Calu3 (cell line): ENCODE measurements at places on chromosomes 2 and 18.

- no peak for DNase-seq
Observed at GRCh38 chr18:47594621-47595086, 335.8 kb downstream of the SMAD2 start.

GRCh38 chr18:45734505-45734904, 10.5 kb downstream of the SLC14A1 start:
- DNase-seq = no peak

DNA sequence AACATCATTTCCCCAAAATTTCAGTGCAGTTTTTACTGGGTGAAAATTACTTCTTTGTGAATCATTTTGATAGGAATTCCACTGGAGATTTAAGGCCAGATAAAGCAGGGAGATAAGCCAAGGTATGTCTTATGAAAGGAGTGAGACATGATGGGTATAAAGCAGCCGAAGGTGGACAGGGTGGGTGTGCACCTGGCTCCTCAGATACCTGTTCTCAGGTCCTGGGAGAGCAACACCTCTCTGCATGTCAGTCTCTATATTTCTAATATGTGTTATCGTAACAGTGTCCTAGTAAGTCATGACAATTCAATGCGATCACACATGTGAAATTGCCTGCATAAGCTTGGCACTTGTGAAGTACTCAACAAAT, 768.8 kb downstream of the RNF144A start:
- no peak for DNase-seq

- DNase-seq = no peak
Observed at GRCh38 chr2:159558479-159558878, 57.9 kb downstream of the BAZ2B start.

- no peak for DNase-seq
Observed at GRCh38 chr2:136798766-136799165, 33.4 kb downstream of the THSD7B start.

- DNase-seq = peak; percentile 76
Observed at GRCh38 chr18:47754311-47755101, 176.0 kb downstream of the SMAD2 start.

- no peak for DNase-seq
Observed at GRCh38 chr2:13996527-13996926, 636.0 kb upstream of the LRATD1 start.

- peak; percentile 53 for DNase-seq
Observed at GRCh38 chr2:64799592-64800252, 146.0 kb upstream of the SERTAD2 start.

- DNase-seq = no peak
Observed at GRCh38 chr2:17208511-17208910, 309.7 kb downstream of the RAD51AP2 start.

- DNase-seq = no peak
Observed at GRCh38 chr2:160963957-160964356, 196.3 kb upstream of the TANK start.

DNA sequence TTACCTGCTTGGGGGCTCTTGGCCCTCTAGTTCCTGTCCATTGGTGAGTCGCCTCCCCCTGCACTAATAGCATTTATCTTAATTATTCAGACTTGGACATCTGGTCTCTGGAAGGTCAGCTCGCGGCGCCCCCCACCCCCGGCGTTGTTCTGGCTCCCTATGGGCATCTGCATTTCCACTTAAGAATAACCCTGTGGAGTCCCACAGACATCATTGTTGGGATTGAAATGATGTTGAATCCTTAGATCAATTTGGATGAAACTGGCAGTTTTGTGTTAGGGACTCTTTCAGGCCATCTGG, 313.8 kb upstream of the HS6ST1 start:
- DNase-seq = no peak

GRCh38 chr2:170813611-170814532, 2.8 kb upstream of the GAD1 start:
- peak; percentile 46 for DNase-seq

GRCh38 chr2:20025065-20025786, 12.8 kb upstream of the MATN3 start:
- no peak for DNase-seq

- no peak for DNase-seq
Observed at GRCh38 chr2:47266939-47267710, 112.0 kb upstream of the STPG4 start.

DNA sequence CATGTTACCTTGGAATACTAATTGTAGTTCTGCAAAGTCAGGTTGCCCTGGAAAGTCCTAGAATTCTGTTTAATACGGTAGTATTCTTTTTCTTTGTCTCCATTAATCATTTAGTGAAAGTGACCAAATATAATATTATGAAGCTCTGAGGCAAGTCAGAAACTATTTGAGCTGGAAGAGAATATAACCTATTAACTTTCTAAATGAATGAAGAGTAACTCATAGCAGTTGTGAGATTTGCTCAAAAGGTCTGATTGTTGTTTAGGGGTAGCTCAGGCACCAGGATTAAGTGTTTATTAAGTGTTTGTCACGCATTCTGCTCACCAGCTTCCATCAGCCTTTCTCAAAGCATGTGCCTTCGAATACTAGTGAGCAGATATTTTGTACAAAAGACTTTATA, 46.7 kb upstream of the SERPINE2 start:
- no peak for DNase-seq

- DNase-seq = no peak
Observed at GRCh38 chr2:149363958-149364357, 33.6 kb downstream of the LYPD6 start.

- DNase-seq = no peak
Observed at GRCh38 chr2:120743657-120744056, 8.0 kb downstream of the GLI2 start.

DNA sequence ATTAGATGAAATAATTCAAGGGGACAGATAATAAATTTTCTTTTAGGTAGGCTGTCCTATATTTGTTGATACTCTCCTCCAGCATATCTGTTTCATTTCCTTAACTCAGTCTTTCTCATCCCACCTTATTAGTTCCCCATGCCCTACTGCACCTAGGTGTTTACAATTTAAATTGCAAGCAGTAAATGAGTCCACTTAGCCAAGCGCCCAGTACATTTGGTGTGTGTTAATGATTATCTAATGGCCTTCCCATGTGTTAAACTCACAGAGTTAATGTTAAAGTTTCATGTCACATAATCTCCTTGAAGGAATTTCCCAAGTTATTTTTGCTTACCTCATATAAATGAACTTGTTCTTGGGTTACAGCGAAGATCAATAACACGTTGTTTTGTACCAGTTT, 31.2 kb downstream of the ITGB6 start:
- DNase-seq = no peak

- no peak for DNase-seq
Observed at GRCh38 chr2:240585101-240585500, 1.4 kb upstream of the CAPN10 start.

GRCh38 chr18:53991202-53991601, 233.3 kb downstream of the MBD2 start:
- no peak for DNase-seq
